Stimulated activated CD4-positive, alpha-beta T cell treated with anti-CD3 and anti-CD28 coated beads, Interleukin-4, amount 100 ng/mL, for 1 hour (primary cell): ENCODE measurements at places on chromosomes 7 and 10.
A peak's percentile ranks its signal among the peaks of the same experiment; 100 is the strongest.

- no peak for DNase-seq
Measured at GRCh38 chr10:131851346-131851745, 49.5 kb upstream of the PPP2R2D start.

DNA sequence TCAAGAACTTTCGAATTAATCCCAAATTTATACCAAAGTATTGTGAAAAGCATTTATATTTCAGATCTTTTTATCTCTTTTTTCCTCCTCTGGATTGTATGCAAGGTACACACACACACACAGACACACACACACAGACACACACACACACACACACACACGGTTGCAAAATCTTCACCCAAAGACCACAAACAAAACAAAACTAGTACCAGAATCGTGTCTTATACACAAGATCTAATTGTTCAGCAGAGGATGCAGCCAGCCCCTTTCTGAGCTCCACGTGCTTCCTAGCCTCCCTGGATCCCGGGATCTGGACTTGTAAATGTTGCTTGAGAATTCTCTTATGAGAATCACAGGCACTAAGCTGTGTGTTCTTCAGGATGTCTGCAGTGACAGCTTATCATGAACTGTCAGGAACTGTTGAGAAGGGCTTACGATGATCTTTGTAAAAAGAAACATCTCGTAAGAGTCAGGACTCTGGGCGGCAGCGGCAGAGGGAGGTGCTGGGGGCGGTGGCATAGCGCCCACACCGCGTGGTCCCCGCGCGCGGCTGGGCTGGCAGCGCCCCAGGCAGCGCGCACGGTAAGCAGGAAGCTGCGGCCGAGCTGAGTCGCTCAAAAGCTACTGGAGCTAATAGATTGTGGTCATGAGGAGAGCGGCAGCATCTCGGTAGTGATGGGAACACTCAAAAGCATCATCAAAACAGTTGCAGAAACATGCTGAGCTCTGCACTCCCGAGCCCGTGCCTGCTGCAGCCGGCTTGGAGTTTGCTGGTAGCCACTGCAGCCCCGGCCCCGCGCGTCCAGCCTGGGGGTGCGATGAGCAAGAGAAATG is 277.6 kb downstream of the GATA3 start:
- DNase-seq = peak; percentile 75

GRCh38 chr7:118104812-118105441 is 79.0 kb upstream of the LSM8 start:
- DNase-seq = no peak

DNA sequence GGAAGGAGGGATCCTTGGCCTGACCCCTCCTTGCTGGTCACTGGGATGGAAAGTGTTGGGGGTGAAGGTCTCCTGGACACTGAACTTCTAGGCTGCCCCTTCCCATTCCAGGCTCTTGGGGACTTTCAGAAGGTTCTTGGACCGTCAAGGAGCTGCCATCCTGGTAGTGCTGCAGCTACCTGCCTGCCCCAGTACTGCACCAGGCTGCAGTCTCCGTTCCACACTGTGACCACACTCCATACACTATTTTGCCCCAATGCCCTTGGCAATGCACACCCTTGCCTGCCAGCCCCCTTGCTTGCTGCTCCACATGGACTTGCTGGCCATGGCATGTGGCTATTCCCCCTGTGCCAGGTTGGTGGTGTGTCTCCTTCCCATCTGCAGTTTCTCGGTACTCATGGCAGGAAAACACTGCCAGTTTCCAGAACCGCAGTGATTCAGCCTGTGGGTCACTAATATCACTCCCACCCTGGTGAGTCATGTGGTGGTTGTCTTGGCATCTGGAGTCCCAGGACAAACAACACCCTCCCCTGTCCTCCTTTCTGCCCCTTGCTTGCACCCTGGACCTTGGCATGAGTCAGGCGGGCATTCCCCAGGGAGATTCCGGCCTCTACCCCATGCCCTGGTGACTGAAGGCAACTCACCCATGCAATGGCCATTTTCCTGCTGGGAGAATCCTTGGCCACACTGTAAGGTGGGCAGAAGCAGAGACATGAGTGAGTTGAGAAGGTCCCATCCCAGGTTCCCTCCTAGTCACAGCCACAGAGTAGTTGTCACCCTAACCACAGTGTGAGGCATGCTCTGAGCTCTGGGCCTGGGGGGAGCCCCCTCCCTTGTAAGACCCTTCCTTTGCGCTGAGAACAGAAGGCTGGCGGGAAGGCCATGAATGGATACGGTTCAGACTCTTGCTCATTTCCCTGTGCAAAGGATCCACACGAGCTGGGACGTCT is 32.8 kb downstream of the GOLGA7B start:
- no peak for DNase-seq

DNA sequence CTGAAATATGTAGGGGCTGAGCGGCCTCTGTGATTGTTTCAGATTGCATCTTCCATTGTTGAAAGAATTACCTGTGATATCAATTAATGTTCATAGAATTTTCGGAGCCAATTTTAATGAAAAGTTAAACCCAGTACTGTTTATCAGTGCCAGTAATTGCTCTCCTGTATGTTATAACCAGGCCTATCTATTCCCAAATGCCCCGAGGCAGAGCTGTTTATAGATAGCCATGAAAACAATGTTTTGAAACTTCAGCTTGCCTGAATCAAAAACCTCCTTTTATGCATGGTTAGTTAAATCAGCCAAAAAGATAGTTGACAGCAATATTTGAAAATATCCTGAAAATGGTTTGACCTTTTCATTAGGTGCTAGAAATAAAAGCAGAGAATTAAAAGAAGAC is 50.1 kb upstream of the HDAC9 start:
- DNase-seq = no peak

DNA sequence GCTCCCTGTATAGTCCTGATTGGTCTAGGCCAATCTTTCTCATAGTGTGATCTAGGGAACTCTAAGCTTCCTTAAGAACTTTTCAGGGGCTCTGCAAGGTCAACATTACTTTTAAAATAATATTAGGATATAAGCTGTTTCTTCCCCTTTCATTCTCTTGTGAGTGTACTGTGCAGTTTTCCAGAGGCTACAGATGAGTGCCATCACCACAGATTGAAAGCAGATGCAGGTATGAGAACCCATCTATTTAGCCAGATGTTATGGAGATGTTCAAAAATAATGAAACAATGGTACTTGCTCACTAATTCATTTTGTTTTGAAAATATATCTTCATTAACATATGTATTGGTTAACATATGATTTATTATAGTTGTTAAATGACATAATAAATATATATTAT is 169.2 kb upstream of the SEMA3A start:
- no peak for DNase-seq

GRCh38 chr10:126905776-126906703 is 812 bp downstream of the DOCK1 start:
- DNase-seq = no peak

GRCh38 chr7:13062631-13063030 is 375.2 kb downstream of the ARL4A start:
- no peak for DNase-seq

GRCh38 chr7:16091701-16092310 is 329.5 kb downstream of the CRPPA start:
- no peak for DNase-seq

DNA sequence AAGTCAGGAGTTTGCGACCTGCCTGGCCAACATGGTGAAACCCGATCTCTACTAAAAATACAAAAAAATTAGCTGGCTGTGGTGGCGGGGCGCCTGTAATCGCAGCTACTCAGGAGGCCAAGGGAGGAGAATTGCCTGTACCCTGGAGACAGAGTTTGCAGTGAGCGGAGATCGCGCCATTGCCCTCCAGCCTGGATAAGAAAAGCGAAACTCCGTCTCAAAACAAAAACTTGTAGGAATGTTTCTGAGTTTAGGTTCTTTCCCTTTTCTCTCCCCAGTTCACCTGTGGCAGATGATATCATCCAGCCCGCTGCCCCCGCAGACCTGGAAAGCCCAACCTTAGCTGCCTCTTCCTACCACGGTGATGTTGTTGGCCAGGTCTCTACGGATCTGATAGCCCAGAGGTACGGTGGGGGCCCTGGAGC is 138.8 kb upstream of the BTBD16 start:
- no peak for DNase-seq

- DNase-seq = peak; percentile 63
Measured at GRCh38 chr7:111098011-111098925, 7.3 kb downstream of the LRRN3 start.

GRCh38 chr7:75621124-75621523 is 117.6 kb downstream of the HIP1 start:
- no peak for DNase-seq

- no peak for DNase-seq
Measured at GRCh38 chr10:3886641-3887251, 101.7 kb upstream of the KLF6 start.

- no peak for DNase-seq
Measured at GRCh38 chr10:5458425-5458824, 40.9 kb downstream of the CALML5 start.

DNA sequence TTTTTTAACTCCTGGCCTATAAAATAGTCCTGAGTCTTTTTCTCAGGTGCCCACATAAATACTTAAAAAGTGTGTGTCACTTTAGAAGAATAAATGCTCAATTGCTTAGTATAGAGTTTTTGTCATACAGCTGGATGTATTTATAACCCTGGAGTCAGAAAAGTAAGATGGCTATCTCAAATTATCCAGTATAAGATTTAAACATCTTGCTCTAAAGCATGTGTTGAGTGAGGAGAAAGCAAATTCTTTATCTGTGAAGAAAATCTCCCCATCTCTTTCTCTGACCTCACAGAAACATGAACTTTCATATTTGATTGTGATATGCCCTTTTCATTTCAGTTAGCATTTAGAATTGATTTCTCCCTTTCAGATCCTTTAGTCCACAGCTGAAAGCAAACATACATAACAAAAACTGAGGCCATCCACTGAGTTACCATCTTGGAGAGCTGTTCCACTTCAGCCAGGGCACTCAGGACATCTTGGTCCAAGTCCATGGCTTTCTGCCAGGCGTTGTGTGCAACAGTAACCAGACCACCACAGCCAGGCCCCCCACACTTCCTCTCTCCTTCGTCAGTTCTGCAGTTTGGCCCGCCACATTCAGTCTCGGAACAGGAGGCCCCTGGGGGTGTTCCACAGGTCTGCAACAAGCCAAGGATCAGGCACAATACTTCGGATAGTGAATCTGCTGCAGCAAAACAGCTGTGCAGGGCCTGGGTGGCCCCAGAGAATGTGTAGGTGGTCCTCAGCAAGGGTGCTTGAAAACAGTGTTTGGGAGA is 40.9 kb downstream of the DLD start:
- DNase-seq = no peak

- DNase-seq = no peak
Measured at GRCh38 chr7:14871880-14872279, 30.7 kb downstream of the DGKB start.

DNA sequence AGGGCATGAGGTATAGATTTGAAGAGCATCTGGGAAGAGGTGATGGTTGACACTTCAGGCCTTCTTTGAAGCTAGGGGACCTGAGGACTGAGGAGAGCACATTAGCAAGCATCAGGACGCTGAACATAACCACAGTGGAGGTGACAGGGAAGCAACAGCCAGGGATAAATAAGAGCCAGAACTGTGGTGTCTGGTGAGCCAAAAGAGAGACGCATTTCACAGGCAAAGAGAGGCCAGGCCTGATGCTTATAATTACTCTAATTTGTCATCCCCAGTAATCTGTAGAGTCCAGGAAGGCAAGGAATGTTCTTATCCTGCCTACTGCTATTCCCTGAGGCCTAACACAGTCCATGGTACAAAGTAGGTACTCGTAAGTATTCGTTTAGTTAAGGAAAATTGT is 10.4 kb upstream of the FAS start:
- no peak for DNase-seq

GRCh38 chr10:128318913-128319312 is 192.7 kb upstream of the MKI67 start:
- DNase-seq = no peak

DNA sequence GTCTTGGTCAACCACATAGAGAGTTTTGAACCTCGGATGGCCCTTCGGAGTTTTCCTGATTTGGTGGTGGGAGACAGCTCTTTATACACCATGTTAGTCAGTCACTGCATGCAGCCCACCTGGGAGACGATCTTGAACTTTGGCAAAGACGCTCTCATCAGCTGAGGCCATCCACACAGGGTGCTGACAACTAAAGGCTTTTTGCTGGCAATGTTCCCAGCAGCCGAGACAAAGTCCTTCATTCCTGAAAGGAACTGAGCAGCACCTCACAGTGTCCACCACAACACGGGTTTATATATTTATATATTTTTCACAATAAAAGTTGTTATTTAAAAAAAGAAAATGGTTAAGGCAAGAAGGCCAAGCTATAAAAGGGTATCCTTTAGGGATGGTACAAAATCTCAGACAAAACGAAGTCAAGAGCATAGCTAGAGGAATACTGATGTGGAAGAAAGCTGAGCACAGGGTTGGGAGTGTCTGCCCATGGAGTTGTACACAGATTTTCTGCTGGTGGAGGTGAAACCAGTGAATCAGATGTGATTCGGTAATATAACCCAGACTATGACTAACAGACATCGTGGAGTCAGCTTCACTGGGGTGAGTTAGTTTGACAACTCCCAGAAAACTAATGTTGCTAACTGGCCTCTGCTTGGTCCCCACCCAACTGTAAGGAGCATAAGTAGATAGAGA is 27.4 kb upstream of the CAPZA2 start:
- DNase-seq = no peak
